ENCODE measurements at places on chromosomes 1 and 21.

- DNase-seq = no peak
Observed at GRCh38 chr1:162872981-162873380, 12.0 kb upstream of the CCDC190 start.

- no peak for DNase-seq
Observed at GRCh38 chr1:247366926-247367645, 35.4 kb upstream of the ZNF496 start.

DNA sequence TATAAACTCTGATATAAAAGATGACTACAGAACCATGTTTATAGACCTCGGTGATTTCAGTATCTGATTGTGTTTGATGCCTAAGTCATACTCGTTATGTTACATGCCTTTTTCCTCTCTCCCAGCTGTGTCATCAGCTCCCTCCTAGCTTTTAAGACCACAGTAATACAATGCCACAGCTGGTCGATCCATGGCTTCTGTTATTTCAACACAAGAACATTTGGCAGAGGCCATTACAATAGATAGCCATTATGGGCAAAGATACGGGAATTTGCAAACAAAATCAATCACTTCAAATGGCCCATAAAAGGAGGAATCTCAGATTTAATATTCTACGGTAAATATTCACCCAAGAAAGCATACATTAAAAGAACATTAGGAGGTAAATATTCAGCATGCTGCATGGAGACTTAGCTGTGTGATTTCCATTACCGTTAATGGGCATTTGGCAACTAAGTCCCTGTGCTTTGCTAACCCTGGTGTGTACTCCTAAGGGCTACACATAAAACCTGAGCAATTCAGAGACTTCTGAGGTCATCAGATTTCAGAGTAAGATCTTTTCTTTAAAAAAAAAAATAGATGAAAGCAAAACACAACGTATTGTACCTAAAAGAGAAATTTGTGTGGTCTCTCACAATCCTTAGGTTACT, 153.4 kb downstream of the PIGK start:
- DNase-seq = no peak

DNA sequence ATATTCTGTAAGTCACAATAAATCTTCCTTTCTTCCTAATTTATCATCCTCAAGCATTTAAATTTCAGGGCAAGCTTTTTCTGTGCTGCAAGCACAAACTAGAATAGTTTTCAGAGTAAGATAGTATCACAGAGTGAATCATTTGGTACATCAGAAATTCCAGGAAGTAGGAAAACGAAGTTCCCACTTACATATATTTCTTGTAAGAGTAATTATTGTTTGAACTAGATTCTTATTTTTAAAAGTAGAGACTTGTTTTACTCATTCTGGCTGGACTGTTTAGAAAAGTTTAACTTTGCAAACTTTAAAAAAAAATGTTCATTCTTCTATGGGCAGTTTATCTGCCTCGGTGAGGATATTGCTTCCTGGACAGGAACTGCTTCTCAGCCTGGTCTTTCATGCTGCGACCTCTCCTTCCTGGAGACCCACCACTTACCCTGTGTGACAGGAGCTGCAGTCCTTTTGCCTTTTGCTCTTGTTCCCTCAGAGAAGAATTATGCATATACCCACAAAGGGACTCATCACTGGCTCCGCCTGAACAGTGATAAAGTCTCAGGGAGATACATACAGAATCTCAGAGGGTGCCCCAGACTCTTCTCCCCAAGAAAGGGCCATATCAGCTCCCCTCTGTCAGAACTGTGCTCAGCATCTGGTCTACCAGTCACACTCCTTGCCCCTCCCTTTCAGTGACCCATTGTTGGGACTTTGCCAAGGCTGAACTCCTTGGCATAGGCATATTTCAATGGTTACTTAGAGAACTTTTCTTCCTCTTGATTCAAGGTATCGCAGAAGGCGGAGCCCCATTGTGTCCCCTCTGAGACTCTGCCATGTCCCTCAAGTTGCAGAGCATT, 102.7 kb upstream of the CD55 start:
- DNase-seq = no peak

GRCh38 chr1:147527941-147528936, 13.1 kb upstream of the BCL9 start:
- no peak for DNase-seq

DNA sequence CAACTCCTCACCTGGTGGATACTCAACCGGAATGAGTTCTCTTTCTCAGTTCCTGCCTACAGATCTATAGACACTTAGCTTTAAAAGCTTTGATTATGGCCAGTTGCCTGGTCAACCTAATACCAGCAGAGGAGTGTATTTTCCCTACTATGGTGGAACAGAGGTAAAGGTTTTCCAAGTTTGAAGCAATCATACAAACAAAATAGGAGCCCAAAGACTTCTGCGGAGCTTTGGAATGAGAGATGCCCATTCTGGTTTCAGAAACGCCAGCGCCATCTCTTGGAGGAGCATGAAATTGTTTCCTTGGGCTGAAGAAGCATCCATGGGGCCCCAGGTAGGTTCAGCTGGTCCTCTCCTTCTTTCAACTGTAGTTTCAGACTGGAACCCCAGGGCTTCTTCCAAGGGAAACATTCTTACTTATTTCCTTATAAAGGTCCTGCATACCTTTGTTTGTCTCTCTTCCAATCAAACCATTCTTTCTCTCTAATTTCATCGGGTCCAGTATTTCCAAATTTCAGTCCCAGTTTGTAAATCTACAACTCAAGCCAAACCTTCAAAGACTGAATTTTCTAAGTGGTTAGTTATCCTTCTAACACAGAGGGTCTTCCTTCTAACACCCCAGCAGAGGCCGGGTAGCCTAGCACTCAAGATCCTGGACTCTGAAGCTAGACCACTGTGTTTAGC, 95.9 kb downstream of the KCNJ15 start:
- DNase-seq = no peak

DNA sequence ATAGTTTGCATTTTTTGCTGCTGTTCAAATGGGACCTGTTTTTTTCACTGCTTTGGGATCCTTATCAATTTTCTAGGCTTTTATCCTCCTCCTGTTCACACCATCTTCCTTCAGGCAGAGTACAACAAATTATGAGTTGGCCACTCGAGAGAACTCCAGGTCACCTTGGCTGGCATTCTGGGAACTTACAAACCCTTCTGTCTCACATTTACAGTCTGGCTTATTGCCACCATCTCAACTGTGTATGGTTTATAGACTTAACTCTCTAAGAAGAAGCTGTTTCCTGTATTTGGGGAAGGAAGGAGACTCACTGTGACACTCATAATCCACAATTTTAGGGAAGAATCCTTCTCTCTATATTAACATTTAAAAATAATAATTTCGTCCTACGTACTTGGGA, 5.4 kb upstream of the ZNF691 start:
- no peak for DNase-seq

- no peak for DNase-seq
Observed at GRCh38 chr1:180155182-180155682, 563 bp downstream of the QSOX1 start.

DNA sequence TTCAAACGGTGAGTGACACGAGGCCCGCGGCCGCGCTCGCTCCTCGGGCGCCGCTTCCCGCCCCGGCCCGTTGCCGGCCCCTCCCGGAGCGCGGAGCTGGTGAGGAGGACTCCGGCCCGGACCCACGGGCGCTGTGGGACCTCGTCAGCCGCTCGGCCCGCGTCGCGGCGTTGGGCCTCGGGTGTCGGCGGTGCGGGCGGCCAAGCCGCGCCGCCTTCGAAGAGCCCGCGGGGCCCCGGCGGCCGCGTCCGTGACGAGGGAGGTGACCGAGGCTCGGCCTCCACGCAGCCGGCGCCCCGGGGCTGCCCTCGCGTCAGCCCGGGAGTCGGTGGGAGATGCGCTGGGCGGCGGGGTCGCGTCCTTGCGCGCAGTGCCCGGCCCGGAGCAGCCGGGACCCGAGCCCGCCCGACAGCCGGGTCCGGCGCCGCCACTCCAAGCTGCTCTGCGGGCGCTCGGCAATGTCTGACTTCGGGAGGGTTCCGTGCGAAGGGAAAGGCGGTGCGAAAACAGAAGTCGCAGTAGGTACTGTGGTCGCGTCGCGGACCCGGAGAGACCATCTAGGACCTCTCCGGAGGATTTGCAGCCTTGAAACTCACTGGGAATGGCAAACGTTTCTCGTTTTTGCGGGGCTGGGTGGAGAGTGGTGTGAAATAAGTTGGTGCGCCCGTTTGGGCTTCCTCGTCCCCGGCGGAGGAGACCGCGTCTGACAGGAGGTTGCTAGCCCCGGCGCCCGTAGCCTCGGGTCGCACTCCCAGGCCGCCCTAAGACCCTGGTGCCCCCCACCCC, 829 bp downstream of the SPEN start:
- no peak for DNase-seq

- DNase-seq = no peak
Observed at GRCh38 chr1:161502181-161502580, 3.1 kb upstream of the FCGR2A start.

DNA sequence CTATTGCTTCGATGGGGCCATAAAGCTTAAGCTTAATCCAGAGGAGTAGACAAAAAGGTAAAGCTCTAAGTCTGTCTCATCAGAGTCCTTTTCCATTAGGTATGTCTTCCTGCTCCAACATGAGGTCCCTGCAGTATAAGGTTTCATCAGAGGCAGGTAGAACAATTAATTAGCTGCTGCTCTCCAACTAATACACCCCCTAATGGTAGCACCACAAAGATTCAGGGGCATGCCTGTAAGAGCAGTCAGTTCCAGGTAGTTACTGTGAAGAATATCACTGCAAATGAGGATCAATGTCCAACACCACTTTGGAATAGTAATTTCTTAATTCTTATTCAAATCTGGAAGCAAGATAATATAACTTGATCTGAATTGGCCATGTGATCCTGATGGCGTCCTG, 160.3 kb upstream of the ESRRG start:
- DNase-seq = no peak

DNA sequence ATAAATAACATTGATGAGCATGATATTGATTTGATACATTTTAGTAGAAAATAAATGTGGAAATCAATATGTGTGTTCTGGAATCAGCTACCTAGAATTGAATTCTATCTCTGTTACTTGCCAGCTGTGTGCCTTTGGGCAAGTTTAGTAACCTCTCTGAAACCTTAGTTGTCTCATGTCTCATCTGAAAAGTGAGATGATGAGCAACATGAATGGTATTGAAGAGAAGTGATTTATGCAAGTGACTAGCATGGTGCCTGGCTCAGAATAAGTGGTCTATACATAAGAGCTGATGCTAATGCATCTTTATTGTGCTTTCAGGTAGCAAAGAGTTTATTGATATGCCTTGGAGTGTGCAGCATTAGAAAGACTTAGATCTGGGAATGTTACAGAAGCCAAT, 383.3 kb downstream of the PRDM2 start:
- DNase-seq = no peak

DNA sequence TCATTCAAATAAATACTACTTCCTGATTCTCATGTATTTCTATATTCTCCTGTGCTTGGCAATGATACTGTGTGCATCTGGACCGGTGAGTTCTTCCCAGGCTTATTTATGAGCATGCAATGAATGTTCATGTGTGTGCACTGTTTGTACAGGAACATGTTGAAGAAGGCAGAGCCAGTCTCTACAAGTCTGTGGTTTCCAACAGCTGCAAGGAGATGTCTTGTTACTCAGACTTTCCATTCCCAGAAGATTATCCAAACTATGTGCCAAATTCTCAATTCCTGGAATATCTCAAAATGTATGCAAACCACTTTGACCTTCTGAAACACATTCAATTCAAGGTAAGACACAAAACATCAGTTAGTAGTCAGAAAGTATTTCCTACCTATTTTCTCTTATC, 19.1 kb downstream of the FMO1 start:
- no peak for DNase-seq

DNA sequence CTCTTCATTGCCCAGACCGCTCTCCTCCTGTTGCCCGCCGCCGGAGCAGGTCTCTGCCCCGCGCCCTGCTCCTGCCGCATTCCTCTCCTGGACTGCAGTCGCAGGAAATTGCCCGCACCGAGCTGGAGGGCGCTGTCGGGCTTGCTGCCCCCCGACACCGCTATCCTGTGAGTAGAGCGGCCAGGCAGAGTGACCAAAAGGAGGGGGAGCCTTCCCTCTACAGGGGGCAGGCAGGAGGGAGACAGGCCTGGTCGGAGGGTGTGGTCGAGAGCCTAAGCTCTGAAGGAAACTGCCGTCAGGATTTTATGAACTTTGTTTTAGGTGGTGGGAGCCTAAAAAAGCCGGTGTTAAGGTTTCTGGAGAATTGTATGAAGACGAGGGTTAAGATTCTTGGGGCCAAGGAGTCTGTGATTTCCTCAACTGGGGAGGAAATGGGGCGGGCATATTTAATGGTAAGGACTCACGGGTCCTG, 517 bp downstream of the LRIG2 start:
- no peak for DNase-seq

DNA sequence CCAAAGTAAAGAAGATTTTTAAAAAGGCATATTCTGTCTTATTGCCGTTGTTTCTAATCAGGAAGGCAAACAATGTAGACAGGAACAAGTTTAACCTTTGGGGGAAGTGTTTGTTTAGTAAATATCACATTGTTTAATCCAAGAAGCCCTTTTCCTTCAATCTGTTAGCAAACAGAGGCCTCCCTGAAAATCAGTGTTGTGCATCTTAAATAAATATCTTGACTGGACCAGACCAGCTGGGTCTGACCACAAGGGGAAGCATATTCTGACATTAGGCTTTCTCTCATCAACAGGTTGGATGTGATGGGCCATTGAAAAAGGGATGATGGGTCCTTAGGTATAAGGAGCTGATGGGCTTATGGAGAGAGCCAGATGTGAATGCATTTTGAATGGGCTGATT, 81.8 kb upstream of the SGIP1 start:
- DNase-seq = no peak

DNA sequence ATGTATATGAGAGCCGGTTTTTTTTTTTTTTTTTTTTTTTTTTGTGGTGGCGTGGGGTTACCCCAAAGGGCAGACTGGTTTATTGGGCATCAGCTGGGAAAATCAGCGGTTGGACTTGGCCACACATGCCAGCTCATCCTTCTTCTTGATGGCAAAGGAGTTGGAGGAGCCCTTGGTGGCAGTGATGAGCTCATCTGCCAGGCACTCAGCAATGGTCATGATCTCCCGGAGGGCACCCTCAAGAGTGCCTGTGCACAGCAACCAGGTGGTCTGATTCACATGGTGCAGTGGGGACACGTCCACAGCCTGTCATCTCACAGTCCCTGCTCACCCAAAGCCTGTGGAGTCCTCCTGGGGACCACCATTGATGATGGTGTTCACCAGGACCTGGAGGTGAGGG, 62.0 kb downstream of the MRPS6 start:
- no peak for DNase-seq

DNA sequence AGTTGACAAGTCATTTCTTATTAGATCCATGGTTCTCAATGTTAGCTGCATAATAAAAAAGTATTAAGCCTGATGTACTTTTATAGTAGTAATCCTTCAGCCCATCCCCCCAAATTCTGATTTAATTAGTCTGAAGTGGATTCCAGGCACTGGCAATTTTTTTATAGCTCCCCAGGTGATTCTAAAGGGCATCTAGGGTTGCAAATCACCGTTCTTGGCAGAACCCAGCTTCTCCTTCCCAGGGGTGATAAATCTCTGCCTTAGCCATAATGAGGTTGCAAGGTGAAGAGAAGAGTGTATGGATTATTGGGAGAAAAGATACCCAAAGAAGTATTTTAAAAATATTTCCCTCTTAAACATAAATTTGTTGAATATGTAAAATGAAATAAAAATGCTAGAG, 43.0 kb upstream of the RXRG start:
- DNase-seq = no peak

GRCh38 chr1:71521655-71522264, 440.9 kb upstream of the ZRANB2 start:
- no peak for DNase-seq

- DNase-seq = no peak
Observed at GRCh38 chr1:233390842-233391737, 63.6 kb downstream of the MAP3K21 start.

- DNase-seq = no peak
Observed at GRCh38 chr1:195475568-195475967, 1132.7 kb downstream of the KCNT2 start.

All from stimulated activated CD8-positive, alpha-beta memory T cell treated with anti-CD3 and anti-CD28 coated beads, Interleukin-4, amount 100 ng/mL, for 1 hour (primary cell).